ENCODE measurements at places on chromosomes 6 and 20.
A peak's percentile ranks its signal among the peaks of the same experiment; 100 is the strongest.

DNA sequence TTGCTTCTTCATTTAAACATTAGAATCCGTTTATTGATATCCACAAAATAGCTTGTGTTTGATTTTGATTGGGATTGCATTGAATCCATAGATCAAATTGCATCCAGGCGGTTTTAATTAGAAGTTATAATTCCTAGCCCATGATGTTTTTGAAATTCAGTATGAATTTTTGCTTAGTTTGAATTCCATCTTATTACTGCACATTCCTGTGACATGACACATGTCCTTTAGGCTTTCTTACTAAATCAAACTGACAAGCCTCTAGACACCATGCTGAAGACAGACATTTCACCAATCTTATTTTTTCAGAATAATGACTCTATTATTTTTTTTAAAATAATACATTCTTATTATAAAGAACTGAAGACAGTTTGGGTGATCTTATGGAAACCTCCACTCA, 21.4 kb upstream of the PI16 start:
- peak; percentile 38 for DNase-seq

DNA sequence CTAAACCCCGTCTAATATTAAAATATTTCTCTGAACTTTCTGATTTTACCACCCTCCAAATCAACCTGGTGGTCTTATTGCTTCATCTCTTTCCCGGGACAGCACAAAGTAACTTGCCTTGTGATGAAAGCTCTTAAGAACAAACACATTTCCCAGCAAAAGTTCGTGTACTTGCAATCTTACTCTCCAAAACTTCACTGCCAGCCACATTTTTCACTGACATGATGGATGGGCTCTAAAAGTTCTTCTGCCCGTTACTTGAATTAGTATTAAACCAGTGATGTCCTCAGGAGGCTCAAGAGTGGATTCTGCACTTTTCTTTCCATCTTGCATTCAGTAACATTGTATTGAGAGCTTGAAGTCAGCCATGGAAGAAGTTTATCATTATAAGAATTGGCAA, 731.6 kb upstream of the GJE1 start:
- DNase-seq, result peak; percentile 47

GRCh38 chr20:62875419-62876361, 14.1 kb upstream of the TCFL5 start:
- peak; percentile 78 for DNase-seq

GRCh38 chr20:40583636-40584035, 105.4 kb downstream of the MAFB start:
- no peak for DNase-seq

GRCh38 chr6:138844192-138844591, 48.3 kb downstream of the ECT2L start:
- DNase-seq, result peak; percentile 54

GRCh38 chr6:142387997-142388815, 86.4 kb downstream of the ADGRG6 start:
- DNase-seq, result peak; percentile 39

- no peak for DNase-seq
These were observed 64.7 kb downstream of the GPR6 start for GRCh38 chr6:110042670-110043296.

- no peak for DNase-seq
These were observed 2.2 kb downstream of the PCED1A start for GRCh38 chr20:2838170-2838797.

GRCh38 chr6:168013250-168013915, 15.9 kb downstream of the KIF25 start:
- no peak for DNase-seq

DNA sequence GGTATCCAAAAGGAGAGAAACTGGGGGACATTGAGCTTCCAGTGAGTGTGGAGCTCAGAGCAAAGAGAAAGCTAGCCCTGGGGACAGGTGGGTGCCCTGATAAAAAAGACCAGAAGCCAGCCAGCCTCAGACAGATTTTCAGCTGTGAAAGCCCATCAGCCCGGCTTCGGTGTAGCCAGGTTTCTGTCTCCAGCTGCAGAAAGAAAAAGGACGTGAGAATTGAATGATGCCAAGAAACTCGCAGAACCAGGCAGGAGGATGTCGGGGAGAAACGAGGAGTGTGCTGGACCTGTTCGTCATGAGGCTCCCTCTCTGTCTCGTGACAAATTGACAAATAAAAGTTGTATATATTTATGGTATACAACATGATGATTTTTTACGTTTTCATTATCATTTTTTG, 63.3 kb downstream of the CDH4 start:
- no peak for DNase-seq

- peak; percentile 44 for DNase-seq
These were observed 128.2 kb downstream of the FRK start for GRCh38 chr6:115932481-115932880.

DNA sequence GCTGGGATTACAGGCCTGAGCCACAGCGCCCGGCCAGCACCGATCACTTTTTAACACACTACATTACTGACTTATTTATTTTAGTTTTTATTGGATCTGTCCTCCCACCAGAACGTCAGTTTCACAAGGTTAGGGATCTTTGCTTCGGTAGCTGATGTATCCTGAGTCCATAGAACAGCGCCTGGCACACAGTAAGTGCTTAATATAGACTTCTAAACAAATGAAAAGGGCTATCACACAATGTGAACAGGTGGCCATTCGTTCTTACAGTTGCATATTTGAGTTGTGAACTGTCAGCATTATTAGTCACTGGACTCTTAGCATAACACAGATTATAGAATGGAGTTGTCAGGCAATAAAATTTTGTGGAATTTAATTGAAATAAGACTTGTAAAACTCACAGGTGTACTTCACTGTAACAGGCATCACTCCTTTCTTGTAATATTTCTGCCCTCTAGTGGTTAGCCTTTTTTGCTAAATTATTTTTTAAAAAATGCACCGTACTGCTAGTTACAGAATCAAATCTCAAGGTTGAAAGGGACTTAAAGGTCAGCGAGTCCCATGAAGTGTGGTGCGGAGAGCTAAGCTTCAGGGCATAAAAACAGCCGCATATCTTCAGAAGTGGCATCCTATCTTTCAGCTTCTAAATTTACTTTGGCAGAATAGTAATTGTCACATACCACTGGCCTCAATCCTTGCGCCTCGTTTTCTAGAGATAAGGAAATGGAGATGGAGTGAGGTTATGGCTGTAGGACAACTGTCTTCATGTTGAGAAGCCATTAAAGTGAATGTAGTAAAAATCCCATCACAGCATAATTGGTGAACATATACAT, 3.4 kb upstream of the TBC1D7 start:
- DNase-seq, result no peak

GRCh38 chr6:170098428-170099170, 192.3 kb downstream of the DLL1 start:
- DNase-seq, result no peak

DNA sequence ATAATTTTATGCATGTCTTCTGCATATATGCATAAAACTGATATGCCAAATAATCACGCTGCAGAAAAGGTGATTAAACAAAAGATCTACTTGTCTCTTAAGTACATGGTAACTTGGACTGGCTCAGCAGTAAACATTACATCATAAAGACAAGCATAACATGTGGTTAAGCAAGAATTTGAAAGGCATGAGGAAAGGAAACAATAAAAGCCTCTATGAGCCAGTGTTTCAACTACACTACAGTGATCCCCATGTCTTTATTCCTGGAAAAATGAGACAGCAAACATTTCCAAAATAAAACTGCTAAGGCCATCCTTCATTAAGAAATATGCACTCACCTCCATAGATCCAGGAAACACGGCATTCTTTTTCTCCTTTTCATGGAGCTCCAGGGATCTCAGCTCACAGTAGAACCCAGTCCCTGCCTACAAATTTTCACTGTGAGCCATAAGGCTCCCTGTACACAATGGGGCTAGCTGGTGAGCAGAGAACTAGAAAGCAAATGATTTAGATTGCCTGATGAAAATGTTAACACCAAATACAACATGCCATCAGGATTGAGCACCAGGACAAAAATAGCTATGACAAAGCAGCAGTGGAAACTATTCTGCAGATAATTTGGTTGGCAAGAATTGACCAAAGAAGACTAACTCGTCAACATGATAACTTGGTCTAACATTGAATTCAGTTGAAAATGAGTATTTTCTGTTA, 156.1 kb downstream of the COL21A1 start:
- peak; percentile 95 for DNase-seq

DNA sequence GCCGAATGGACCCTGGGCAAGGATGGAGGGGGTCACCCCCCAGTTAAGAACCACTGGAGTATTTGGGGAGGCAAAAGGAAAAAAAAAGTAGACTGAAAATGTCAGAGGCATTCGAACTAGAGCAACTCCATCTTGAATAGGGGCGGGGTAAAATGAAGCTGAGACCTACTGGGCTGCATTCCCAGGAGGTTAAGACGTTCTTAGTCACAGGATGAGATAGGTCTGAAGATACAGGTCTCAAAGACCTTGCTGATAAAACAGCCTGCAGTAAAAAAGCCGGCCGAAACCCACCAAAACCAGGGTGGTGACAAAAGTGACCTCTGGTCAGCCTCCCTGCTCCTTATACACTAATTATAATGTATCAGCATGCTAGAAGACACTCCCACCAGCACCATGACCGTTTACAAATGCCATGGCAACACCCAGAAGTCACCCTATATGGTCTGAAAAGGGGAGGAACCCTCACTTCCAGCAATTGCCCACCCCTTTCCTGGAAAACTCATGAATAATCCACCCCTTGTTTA, 70.4 kb upstream of the KCNG1 start:
- DNase-seq, result no peak

GRCh38 chr6:124436803-124437202, 525.4 kb upstream of the RNF217 start:
- no peak for DNase-seq

DNA sequence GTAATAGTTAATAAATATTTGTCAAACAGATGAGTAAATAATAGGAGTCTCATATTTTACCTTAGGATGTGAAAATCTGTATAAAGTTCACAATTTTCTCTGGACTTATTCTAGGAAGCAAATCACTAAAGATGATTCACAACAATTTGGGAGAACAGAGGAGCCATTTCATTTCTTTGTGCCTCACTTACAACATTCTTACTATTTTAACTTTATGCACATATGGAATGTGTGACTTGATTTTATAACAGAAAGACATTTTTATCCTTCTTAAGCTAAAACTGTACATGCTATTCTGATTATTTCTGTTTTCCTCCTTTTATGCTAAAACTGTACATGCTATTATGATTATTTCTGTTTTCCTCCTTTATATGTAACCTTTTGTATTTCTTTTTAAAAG, 83.3 kb downstream of the FUT9 start:
- no peak for DNase-seq

DNA sequence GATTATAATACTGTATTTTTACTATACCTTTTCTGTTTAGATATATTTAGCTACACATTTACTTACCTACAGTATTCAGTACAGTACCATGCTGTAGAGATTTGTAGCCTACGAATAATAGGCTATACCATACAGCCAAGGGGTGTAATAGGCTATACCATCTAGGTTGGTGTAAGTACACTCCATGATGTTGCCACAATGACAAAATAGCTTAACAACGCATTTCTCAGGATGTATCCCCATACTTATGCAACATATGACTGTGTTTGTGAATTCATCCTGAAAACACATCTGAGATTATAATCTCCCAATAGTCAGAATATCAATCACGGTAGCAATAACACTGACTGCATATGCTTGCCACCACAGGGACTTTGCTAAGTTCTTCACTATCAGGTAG, 20.7 kb downstream of the B4GALT5 start:
- DNase-seq, result no peak

- peak; percentile 17 for DNase-seq
These were observed 9.4 kb upstream of the GATA5 start for GRCh38 chr20:62485062-62485700.

DNA sequence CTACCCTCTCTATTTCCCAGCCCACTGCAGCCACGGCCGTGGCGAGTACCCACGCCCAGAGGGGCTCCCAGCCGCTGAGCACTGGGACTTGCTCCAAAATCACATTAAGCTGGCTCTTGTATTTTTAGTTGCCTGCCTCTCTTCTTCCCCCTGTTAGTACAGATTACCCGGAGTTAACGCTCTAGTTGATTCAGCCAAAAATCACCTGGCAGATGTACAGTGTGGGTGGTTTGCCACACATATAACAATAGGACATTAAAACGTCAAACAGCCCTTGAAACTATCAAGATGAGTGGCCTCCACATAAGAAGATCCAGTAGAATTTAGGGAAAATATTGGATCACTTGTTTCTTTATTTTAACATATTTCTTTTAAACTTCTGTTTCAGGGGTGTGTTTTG, 268.8 kb upstream of the PRDM1 start:
- no peak for DNase-seq

- DNase-seq, result no peak
These were observed 165.1 kb upstream of the SLC24A3 start for GRCh38 chr20:19047040-19047950.

DNA sequence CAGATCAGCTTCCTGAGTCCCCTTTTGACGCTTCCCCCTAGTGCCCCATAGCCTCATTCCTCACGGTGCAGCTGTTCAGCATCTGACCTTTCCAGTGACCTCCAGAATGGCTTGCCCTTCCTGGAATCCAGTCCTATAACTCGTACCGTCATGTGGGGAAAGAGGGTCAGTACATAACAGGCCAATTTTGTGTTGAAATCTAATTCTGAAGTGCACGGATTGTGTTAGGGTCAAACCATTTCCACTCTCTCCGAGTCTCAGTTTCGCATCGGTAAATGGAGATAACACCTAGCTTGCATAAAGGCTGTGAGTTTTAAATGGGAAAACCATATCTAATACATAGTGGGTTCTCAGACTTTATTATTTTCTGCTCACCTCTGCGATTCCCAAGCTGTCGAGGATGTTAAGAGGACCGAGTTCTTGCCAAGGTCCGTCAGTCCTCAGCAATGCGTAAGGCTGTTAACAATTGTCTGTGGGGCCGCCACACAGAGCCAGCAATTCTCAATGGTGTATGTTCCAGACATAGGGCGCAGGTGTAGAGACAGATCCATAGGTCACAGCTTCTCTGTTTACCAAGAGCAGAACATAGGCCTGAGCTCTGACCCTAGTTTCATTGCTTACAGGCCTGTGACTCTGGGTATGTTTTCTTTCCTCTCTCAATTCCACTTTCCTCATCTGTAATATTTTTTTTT, 45.5 kb upstream of the CCR6 start:
- DNase-seq, result no peak

GRCh38 chr6:134315974-134316441, 1.9 kb downstream of the SGK1 start:
- DNase-seq, result no peak

- DNase-seq, result peak; percentile 55
These were observed at the start of gene RGS17 for GRCh38 chr6:153131037-153131981. TSS of gene RGS17 (minus strand) at chr6:153131282. CDS start at chr6:153044018, 87,264 bp downstream.

Measured in astrocyte (in vitro differentiated cells and primary cell).